GM23248 (cell line): ENCODE measurements at places on chromosomes 3 and 15.
A peak's percentile ranks its signal among the peaks of the same experiment; 100 is the strongest.

DNA sequence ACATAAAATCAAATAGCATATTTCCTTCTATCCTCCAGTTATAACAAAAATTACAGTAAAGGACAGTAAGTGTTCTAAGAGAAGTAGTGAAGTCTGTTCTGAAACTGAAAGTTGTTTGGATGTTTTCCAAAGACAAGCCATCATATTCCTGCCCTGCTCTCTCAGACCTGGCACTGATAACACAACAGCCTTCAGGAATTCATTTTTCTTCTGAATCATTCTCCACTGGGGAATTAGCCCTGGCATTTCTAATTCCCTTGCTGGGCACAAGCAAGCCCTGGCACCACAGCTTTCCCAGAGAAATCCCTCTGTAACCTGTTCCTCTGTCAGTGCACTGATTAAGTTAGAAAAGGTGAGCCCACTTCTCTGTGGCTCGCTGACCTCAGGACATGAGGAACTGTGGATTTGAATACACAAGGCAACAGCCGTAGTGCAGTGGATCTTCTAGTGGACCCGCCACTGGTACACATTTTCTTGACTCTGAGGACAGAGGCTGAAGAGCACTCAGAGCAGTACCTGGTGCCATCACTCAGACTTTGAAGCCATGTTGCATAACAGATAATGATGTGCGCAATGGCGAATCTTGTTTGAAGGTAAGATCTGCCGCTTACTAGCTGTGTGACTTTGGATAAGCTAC is 61.6 kb downstream of the WWTR1 start:
- peak; percentile 52 for DNase-seq

- DNase-seq, result no peak
Observed at GRCh38 chr15:58312031-58312430, 119.8 kb upstream of the LIPC start.

DNA sequence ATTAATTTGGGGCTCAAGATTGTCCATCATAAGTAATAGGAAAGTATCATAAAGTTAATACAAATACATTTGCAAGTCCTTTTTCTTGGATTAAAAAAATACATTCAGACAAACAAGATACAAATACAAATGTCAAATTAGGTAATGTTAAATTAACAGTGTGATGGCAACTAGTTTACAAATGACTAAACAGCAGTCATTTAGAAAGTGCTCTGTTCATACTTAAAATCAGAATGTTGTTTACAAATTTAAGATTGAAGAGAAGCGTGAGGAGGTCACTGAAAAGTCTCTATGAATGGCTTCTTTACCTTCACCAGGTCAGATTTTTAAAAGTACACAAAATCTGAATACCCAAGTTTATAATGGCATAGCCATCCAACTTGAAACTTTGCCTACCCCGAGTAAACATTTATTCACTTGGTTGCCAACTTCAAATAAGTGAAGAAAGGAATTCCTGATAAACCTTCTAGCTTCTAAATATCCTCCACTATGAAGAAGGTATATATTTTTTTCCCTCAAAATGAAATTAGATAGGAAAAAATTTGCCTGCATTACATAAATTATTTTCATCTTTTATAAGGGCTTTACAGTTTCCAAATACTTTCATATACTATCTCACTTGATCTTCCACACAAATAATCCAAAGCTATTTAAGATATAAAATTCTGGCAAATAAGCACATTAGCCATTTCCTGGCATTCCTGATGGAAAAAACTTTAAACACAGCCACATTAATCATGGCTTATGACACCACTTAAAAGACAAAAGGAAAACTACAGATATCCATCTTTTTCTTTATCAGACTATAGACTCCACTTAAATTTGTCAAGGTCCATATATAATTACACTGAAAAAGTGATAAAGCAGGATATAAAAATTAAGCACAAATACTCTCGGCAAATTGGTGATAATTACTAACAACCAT is 11.5 kb upstream of the NEK10 start:
- no peak for DNase-seq

DNA sequence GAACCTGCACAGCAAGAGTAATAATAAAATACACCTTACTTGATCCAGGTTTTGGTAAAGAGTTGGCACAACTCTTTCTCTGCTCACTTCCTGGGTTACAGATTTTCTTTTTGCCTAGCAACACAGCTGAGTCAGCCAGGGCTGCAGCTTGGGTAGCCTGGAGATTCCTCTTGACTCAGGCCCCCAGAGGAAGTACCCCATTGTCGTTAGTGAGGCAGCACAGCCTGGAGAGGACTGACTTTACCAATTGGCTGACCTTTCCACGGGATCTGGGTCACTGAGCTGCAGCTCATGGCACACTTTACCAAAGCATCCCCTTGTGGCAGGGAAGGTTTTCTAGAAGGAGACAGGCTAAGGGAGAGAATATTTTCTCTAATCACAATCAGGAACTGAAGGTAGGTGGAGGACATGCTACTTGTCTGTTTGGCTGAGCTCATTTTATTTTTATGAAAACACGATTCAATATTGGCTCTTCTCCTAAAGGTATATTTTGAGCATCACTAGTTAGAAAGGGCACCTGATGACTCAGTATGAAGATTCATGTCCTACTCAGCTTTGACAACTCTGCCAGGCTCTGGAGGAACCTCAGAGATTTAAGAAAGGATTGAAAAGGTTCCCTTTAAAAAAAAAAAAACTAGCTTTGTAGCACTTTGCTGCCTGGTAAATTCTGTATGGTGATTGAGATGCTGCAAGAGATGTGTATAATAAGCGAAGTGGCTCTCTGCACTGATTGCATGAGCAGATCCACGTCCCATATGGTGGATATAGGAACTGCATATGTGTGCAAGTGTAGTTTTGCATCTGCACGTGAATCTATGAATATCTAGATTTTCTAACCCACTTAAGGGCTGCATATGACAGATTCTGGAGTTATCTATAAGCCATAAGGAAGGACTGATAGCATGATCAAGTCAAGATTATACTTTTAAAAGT is 124.8 kb downstream of the CHDH start:
- DNase-seq, result peak; percentile 53

DNA sequence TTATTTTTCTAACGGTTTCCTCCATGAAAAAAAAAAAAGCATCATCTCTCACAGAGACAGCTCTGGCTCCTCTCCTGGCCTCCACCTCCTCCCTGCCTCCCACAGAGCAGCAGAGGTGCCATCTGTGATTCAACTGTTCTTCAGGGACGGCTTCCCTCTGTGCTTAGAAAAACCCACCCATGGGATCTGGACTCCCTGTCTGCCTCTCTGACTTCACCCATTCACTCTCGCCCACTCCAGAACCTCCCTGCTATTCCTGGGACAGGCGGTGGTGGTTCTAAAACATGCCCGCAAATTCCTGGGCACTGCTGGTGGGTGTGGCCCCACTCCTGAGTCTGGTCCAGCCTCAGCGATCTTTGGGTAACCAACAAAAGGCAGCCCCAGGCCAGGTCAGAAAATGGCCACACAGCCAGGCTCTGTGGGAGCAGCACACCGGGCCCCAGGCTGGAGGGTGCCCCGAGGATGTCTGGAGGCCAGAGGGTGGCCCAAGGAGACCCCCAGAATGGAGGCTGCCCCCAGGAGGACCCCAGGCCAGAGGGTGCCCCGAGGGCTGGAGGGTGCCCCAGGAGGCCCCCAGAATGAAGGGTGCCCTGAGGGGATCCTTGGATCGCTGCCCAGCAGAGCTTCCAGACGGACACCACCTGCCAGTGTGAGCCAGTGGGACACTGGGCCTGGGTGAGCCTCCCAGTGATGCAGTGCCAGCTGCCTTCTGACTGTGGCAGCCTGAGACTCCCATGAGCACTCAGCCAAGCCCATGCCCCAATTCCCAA is 2.6 kb upstream of the CHST13 start:
- DNase-seq, result peak; percentile 30
